ENCODE measurements at places on chromosomes 1 and 21. TPM values are rescaled to one million over a fixed set of nuclear protein-coding genes. Genes with fewer than 3 reads are reported as not detected.

PLA2G5 gene
- not detected for total RNA-seq

ESRRG gene
- 6.7 TPM for total RNA-seq

MANEAL gene
- 9.0 TPM for total RNA-seq

DNASE2B gene
- not detected for total RNA-seq

UBXN10 gene
- total RNA-seq = 1.7 TPM

SMCP gene
- total RNA-seq = not detected

SZT2 gene
- total RNA-seq = 56.8 TPM

FAF1 gene
- 94.4 TPM for total RNA-seq

CA6 gene
- not detected for total RNA-seq

SELENBP1 gene
- total RNA-seq = 29.6 TPM

FAM72B gene
- total RNA-seq = 8.0 TPM

AIM2 gene
- total RNA-seq = 2.6 TPM

ADCY10 gene
- total RNA-seq = 0.13 TPM
